ENCODE measurements at places on chromosomes 4 and X. TPM values are rescaled to one million over a fixed set of nuclear protein-coding genes. Genes with fewer than 3 reads are reported as not detected.

DNA sequence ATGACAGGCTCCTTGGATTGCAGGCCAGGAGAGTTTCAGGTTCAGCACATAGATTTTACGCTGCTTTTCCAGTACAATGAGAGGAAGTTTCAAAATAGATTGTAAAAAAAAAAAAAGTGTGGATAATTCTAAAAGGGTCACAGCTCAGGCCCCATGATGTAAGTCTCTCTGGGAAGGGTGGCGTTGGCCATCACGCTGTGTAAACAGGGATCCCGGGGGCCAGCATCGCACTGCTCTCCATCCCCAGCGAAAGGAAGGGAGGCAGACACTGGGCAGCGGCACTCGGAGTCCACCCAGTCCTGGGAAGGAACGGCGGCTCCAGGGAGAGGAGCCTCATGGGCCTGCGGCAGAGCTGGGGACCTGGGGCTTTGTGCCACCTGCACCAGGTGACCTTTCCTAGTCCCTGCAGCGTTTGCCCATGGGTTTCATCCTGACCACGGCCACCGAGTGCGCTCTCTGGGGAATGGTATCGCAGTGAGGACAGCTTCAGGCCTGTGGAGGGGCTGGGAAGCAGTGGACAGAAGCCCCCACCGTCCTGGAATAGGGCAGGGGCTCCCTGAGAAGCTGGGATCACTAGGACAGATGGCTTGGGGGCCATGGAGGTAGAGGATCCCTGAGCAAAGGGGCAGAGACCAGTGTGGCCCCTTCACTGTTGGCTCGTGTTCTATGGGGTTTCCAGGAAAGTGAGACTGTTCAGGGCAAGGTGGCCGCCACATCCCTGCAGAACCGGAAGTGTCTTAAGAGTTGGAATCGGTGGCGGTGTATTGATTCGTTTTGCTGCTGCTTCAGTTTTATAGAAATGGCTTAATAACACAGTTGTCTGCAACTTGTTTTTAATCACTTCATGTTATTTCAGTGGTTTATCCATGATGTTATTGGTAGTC, 38.9 kb downstream of the RGS12 start:
- H3K27ac ChIP-seq = no peak overlapping the region
- H3K36me3 ChIP-seq = no peaks in the 10 kb centered on the region
- DNase-seq = no peak
- H3K27me3 ChIP-seq = peaks cover 7% of the 10 kb centered on the region

DNA sequence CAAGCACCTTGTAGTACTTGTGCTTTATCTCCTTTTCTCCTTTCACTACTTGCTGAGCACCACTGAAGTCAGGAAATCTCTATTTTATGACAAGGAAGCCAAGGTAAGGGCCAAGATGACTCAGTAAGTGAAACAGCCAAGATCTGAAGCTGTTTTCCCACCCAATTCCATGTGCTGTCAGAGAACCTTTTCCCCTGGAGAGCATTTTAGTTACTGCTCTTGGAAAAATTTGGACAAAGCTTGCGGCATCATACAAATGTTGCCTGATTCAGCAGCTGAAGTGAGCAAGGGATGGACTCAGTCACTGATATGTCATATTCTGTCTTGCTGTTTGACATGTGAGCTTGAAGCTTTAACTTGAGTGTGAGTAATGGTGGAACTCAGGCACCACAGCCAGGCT, 391.4 kb downstream of the RAB28 start:
- DNase-seq = no peak
- no peak overlapping the region for H3K27ac ChIP-seq
- H3K4me3 ChIP-seq = no peak overlapping the region
- no peaks in the 10 kb centered on the region for H3K36me3 ChIP-seq

DNA sequence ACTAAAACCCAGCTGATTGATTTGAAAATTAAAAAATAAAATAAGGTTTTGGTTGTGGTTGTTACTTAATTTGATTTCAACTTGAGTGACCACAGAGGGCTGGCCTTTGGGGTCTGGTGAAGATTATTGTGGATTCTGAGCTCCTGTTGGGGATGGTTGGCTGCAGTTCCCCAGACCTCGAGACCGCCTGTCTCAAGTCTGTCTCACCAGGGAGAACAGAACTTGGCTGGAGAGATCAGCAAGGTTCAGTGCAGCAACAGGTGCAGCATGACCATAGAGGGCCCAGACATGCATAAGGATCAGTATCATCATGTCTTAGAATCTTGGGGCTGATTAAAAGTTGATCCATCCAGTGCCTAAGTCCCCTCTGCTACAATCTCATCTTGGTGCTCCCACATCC, 491.9 kb downstream of the BCOR start:
- H3K27me3 ChIP-seq = peaks cover 2% of the 10 kb centered on the region
- no peak overlapping the region for H3K27ac ChIP-seq
- no peak for DNase-seq
- no peaks in the 10 kb centered on the region for H3K4me1 ChIP-seq

DNA sequence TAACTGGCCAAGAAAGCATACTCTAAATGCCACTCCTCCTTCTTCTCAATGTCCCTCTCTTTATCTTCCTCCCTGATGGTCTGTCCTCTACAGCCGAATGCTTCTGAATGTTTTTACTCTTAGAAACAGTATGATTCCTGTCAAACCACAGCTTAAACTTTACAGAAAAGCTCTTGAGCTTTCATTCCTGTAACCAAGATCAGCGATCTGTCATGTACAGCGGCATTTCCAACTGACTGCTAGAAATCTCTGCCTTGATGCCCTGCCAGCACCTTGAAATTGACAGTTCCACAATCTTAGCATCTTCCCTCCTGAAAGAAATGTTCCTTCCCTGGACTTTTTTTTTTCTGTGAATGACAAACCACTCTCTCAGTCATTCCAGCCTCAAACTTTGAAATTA, 11.5 kb upstream of the GATB start:
- H3K4me3 ChIP-seq = no peak overlapping the region
- no peak for DNase-seq
- no peak overlapping the region for H3K27ac ChIP-seq
- H3K36me3 ChIP-seq = no peaks in the 10 kb centered on the region
- no peaks in the 10 kb centered on the region for H3K4me1 ChIP-seq
- H3K27me3 ChIP-seq = peaks cover 26% of the 10 kb centered on the region

DNA sequence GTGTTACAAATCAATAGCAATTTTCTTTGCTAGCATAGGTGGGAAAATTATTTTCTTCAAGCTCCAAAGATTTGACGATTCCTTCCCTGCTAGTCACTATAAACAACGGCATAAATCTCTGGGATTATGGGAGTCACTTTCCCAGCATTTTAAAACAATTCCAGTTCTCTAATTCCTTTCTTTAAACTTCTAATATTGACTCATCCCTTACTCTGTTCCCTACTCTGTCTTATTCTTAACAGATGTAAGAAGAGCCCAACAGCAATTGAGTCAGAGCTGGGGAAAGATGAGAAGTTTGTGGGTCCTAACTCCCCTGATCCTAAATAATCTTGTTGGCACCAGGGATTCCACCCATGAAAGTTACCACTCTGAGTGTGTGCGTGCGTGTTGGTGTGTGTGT, 47.4 kb upstream of the IL21 start:
- no peaks in the 10 kb centered on the region for H3K36me3 ChIP-seq
- peaks cover 64% of the 10 kb centered on the region for H3K4me1 ChIP-seq
- no peak overlapping the region for H3K27ac ChIP-seq
- no peaks in the 10 kb centered on the region for H3K27me3 ChIP-seq
- H3K4me3 ChIP-seq = no peak overlapping the region

- no peak for DNase-seq
- H3K27ac ChIP-seq = no peak overlapping the region
- H3K36me3 ChIP-seq = no peaks in the 10 kb centered on the region
- H3K4me3 ChIP-seq = no peak overlapping the region
- no peaks in the 10 kb centered on the region for H3K4me1 ChIP-seq
These were observed 483.0 kb upstream of the NDST4 start for GRCh38 chr4:115596265-115597001.

- no peaks in the 10 kb centered on the region for H3K27me3 ChIP-seq
- H3K4me3 ChIP-seq = no peak overlapping the region
- DNase-seq = no peak
- no peak overlapping the region for H3K27ac ChIP-seq
These were observed 57.1 kb upstream of the ATXN3L start for GRCh38 chrX:13376857-13377549.

- H3K36me3 ChIP-seq = no peaks in the 10 kb centered on the region
- no peaks in the 10 kb centered on the region for H3K27me3 ChIP-seq
- no peak for DNase-seq
These were observed 428.6 kb downstream of the DTHD1 start for GRCh38 chr4:36709991-36710390.

GRCh38 chr4:6225469-6225868, 25.1 kb upstream of the JAKMIP1 start:
- H3K27me3 ChIP-seq = peaks cover 42% of the 10 kb centered on the region

The HGFAC gene
- not detected for total RNA-seq

The KLHL2 gene
- 30.1 TPM for total RNA-seq

The SPIN3 gene
- total RNA-seq = 9.9 TPM

All from activated CD4-positive, alpha-beta T cell treated with anti-CD3 and anti-CD28 coated beads, Interleukin-2, amount 10 ng/mL, durations not matched to agents 7 days and 5 days (primary cell).